ENCODE measurements at places on chromosomes 3 and 15.

DNA sequence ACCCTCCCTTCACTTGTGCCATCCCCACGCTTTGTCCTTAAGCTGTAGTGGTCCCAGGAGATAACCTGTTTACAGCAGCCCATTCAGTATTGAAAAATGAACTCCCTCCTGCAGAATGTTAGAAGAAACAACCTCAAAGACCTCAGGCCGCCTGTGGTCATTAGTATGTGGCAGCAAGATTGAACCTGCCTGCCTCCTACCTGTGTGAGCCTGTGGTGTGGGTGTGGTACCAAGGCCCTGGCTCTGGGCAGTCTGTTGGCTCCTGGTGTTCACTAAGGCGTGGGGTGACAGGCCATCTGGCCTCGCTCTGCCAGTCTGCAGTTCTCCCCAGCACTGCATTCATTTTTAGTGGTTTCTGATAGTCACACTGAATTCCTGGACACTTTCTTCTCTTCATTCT, 21.0 kb downstream of the LSM3 start:
- DNase-seq: no peak

DNA sequence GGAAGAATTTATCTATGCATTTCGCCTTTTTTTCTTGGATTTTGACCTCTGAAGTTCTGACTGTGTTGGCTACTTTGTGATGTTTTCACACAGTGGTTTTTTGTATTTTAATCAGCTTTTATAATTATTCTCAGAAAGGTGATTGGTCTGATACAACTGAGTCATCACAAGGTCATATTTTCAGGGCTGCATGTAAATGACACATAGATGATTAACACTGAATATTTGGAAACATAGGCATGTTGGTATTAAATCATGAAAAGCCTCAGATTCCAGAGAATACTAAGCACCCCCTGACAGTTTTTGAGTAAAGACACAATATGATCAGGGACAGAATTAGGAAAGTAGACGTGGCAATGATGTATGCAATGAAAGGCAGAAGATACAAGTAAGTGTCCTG, 175.5 kb upstream of the SLCO3A1 start:
- no peak for DNase-seq

DNA sequence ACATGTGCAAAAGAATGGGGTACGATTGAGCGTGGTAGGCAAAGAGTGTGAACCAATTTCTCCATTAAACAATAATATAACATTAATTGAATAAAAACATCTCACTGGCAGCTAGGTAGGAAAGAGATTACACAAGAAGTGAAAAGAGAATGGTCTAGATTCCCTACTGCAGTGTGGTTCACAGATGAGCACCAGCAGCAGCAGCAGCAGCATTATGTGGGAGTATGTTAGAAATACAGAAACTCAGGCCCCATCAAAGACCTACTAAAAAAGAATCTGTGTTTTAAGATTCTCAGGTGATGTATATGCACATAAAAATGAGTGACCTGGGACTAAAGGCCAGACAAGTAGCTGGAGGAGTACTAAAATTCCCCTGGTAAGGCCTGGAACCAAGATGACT, 118.2 kb downstream of the ADAM10 start:
- no peak for DNase-seq

DNA sequence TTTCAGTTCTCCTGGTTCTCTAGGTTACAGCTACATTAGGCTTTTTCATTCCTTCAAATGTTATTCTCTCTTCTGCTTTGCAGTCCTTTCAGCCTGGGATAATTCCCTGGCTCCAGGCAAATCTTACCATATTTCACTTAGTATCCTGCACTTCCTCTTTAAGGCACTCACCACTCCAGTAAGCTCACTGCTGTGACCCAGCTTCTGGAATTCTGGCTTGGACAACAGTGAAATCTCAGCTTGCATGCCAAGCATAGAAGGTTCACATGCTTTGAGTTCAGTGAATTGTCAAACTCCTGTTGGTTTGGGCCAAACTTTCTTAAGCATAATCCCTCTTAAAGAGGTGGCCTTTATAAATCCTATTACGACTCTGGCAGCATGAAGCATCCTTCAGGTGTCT, 69.4 kb downstream of the SCN10A start:
- DNase-seq: no peak

DNA sequence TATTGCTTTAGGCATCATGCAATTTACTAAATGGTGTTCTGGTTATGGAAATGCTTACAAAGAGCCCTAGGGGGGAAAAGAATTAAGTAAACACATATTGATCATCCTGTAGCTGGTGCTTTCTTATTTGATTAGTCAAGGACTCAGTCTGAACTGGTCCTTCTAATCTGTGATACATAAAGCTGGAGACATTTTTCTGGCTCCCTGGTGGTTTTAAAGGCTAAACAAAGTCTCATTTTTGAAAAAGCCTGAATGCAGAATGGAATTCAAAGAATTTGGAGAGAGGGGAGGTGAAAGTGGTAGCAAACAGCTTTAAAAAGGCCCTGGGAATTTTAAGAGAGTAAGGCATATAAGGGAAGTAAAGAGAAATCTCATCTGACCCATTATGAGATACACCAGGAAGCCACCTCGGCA, 149.7 kb downstream of the RBMS3 start:
- no peak for DNase-seq

GRCh38 chr3:171525437-171525836, 65.2 kb upstream of the TNIK start:
- no peak for DNase-seq

GRCh38 chr3:181699171-181699903, 12.4 kb upstream of the SOX2 start:
- peak; percentile 40 for DNase-seq

- DNase-seq: no peak
Measured at GRCh38 chr3:31579828-31580227, 47.1 kb downstream of the STT3B start.

- DNase-seq: no peak
Measured at GRCh38 chr3:12957339-12957738, 115.9 kb downstream of the IQSEC1 start.

DNA sequence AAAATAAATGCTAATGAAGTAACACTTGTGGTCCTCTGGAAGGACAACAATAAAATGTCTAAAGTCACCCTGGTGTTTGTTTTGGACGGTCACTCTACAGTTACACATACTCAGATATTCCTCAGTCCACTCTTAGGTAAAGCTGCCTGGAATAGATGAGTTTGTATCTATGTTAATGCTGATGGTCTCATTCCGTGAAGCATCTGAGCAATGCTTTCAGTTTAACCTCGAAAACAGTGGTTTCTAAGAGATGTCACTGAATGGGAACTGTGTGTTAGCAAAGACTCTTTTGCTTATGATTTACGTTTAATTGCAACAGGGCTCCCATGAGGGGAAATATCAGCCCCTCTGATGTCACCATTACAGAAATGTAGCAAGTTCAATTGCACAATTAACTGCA, 49.1 kb downstream of the FBN1 start:
- DNase-seq: no peak

DNA sequence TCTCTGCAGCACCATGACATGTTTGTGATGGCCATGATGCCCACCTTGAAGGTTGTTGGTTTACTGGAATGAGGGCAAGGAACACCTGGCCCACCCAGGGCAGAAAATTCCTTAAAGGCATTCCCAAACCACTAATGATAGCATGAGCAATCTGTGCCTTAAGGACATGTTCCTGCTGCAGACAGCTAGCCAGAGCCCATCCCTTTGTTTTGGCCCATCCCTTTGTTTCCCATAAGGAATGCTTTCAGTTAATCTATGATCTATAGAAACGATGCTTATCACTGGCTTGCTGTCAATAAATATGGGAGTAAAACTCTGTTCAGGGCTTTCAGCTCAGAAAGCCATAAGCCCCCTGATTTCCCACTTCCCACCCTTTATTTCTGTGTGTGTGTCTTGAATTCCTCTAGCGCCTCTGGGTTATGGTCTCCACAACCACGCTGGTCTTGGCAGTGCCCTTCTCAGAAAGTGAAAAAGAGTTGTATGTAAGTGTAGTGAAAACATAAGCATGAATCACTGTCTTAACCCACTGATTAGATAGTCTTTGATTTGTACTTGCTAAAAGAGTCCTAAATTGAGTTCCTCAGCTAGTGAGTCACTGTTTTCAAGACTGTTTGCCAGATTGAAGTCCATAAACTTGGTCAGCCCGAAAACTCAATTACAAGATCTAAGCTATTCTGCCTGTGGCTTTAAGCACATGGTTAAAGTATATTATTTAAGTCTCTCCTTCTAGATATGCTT, 19.0 kb upstream of the CCR2 start:
- DNase-seq: no peak

DNA sequence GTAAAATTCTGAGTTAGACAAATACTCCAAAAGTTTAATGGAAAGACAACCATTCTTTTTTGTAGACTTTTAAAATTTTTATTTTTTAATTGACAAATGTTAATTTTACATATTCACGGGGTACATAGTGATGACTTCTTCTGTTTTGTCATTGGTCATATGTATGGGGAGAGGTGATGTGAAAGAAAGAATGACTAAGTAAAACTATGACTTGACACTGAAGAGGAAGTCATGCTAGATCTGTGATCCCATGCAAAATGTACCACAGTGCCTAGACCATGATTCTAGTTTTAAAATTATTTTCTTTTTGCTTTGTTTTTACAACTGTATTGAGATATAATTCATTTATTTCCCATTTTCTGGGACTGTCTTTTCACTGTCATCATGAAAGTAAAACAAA, 281.6 kb downstream of the MBNL1 start:
- no peak for DNase-seq

DNA sequence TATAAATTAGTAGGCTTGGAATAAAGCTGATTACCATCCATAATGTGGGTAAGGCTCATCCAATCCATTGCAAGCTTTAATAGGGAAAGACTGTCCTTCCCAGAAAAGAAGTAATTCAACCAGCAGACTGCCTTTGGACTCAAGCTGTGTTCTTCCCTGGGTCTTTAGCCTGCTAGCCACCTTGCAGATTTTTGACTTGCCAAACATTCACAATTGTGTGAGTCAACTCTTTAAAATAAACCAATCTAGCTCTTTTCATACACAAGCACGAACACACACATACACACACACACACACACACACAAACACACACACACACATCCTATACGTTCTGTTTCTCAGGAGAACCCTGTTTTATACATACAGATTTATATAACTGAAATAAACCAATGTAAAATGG, 248.1 kb downstream of the NAALADL2 start:
- DNase-seq: no peak

GRCh38 chr3:178459038-178459410, 77.2 kb upstream of the KCNMB2 start:
- DNase-seq: no peak

GRCh38 chr15:27701956-27702355, 397.2 kb downstream of the OCA2 start:
- DNase-seq: no peak

- DNase-seq: no peak
Measured at GRCh38 chr15:70569714-70570231, 193.6 kb downstream of the UACA start.

DNA sequence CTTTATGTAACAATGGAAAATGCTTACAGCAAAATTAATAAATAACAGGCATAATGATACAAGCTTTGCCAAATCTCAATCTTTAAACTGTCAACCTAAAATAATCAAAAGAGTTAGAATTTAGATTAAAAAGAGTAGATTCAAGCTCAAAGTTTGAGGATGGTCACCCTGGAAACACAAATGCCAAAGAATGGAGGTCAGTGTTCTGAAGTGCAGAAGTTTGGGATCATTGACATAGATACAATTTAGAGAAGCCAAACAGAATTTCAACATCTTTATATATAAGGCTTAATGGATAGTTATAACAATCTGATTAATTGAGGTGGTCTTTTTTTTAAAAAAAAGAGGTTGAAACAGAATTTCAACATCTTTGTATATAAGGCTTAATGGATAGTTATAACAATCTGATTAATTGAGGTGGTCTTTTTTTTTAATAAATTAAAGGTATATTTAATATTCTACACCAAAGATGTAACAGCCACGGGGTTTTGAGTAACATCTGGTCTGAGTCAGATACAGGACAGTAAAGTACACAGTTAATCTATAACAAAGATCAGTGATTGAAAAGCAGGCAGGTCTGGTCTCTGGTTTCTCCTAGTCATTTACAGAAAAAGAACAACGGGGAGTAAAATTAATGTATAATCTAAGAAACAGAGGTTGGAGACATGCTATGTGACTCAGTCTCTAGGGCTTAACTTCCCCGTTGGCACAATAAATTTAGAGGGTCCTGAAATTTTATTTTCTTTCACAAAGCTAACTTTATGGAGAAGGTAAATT, 490.7 kb downstream of the GBE1 start:
- no peak for DNase-seq

DNA sequence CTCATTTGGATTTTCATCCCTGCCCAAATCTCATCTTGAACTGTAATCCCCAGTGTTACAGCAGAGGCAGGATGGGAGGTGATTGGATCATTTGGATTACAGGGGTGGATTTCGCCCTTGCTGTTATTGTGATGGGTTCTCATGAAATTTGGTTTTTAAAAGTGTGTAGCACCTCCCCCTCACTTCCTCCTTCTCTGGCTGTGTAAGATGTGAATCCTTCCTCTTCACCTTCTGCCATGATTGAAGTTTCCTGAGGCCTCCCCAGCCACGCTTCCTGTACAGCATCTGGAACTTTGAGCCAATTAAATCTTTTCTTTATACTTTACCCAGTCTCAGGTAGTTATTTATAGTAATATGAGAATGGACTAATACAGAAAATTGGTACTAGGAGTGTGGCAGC, 316.8 kb downstream of the PLCL2 start:
- DNase-seq: no peak

GRCh38 chr3:183114384-183115178, 15.3 kb upstream of the MCCC1 start:
- DNase-seq: no peak

GRCh38 chr3:186932281-186933181, 2.2 kb downstream of the ST6GAL1 start:
- no peak for DNase-seq

DNA sequence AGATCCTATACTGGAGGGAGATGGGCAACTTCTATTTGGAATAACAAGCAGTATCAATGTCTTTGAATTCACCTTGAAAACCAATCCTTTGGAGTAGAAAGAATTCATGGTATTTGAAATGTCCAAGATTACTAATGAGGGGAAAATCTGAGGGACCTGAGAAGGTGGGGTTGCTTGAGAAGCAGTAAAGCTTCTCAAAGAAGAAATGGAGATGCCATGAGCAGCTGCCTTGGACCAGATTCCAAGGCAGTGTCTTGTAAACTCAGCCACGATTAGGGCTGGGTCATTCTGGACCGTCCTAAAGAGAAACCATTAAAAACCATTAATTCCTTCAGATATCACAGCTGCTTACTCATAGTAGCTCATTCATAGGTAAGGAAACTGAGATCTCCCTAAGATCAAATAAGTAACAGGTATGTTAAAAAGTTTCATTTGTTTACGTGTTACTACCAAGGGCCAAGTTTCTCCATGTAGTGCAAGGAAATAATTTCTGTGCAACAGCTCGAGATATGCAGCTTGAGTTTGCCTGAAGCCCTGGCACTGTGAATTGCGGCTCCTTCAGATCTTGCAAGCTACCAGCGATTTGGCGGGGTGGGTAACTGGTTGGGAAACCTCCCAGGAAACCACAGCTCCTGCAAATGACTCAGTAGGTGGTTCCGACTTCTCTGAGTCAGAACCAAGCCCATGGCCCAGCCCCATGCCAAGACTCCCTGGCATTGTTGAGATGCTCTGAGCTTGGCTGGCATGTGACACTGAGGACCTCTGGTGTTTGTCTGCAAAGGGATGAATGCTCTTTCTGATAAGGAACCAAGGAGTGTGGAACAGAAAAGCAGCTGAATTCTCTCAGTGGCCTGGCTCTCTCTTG, 296.8 kb downstream of the RORA start:
- DNase-seq: peak; percentile 43

Measured in head of caudate nucleus (tissue), 42 donors.